Fibroblast of skin of left biceps (primary cell): ENCODE measurements at places on chromosomes 11 and 22.

DNA sequence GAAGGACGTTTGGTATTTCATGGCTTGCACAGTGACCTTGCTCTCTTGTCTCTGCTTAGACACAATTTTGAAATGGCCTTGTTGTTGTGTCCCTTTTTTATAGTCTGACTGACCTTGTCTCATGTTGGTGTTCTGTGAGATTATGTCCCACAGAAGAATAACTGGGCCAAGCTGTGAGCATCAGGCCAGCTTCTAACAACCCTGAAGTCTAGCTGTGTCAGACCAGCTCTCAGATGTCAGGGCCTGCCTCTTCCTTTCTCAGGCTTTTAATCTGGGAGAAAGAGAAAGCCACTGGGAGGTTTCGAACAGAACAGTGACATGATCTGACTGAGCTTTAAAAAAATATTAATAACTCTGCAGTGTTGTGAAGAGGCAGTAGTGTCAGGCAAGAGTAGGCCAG, 2.0 kb upstream of the UEVLD start:
- DNase-seq: no peak

DNA sequence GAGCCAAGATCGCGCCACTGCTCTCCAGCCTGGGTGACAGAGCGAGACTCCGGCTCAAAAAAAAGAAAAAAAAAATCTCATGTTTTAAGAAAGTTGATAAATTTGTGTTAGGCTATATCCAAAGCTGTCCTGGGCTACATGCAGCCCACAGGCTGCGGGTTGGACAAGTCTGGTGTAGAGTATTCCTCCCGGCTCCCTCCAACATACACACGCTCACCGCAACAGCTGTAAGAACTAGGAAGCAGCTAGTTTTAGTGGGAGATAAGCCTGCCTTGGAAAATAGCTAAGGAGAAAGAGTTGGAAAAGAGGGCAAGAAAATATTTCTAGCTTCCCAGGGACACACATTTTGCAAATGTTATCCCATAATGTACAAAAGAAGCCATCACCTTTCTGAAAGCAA, 46.6 kb downstream of the CELF1 start:
- no peak for DNase-seq

DNA sequence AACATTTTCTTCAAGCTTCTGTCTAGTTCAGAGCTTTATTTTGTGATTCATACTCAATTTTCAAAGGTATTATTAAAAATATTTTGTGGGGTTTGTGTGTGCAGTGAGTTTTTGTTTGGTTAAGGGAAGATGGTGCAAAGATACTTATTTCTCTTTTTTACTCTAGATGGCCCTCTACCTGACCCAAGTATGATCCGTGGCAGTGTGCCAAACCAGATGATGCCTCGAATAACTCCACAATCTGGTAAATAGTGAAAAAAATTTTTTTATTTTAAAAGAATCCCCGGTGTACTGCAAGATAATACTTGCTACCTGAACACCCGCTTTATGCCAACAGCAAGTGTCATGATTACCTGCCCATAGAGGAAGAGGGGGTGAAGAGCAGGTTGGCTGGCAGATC, 54.2 kb downstream of the EP300 start:
- DNase-seq: no peak

- DNase-seq: no peak
Measured at GRCh38 chr11:131802440-131803115, 432.2 kb downstream of the NTM start.

DNA sequence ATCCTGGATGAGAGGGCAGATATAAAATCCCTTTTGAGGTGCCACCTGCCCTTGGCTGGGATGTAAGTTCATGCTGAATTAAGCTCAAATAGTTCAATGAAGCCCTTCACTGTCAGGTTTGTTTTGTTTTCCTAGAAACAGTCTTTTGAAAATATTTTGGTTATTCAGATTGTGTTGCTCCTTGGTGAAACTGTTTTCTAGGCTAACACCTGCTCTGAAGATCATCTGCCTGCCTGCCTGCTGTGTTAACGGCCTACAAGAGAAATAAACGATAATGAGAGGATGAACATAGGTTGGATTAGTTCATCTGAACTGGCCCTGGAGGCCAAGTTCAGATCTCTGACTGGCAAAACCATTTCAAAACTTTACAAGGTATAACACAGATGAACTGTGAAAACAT, 67.4 kb downstream of the ZBTB44 start:
- DNase-seq: no peak

DNA sequence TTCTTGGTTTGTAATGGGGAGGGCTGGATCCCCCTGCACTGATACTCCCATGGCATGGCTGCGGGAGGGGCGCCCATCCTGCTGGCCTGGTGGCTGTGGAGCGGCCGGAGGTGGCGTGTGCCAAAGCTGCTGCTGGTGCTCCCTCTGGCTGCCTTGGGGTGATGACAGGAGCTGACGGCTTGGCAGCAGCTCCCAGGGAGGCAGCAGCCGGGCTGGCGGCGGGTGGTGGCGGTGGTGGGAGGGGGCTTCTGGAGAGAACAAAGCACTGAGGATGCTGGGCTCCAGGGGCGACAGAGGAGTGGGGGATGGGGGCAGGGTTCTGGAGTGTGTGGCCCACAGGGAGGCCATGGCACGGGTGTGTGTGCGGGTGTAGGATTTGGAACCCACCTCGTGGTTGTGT, 11.4 kb upstream of the MPPED1 start:
- no peak for DNase-seq

- DNase-seq: no peak
Measured at GRCh38 chr11:44870181-44870580, 80.5 kb downstream of the TP53I11 start.
